ENCODE measurements at places on chromosomes 2 and 18. TPM values are rescaled to one million over a fixed set of nuclear protein-coding genes. Genes with fewer than 3 reads are reported as not detected.

GRCh38 chr2:77370511-77370910 lies 151.7 kb downstream of the LRRTM4 start:
- no peak for DNase-seq

- peak; percentile 57 for DNase-seq
Measured at GRCh38 chr2:25306777-25307368, 34.9 kb downstream of the DNMT3A start.

- no peak for DNase-seq
Measured at GRCh38 chr2:141133883-141134282, 996.9 kb downstream of the LRP1B start.

GRCh38 chr2:215662715-215663114 lies 226.8 kb upstream of the FN1 start:
- DNase-seq = no peak

GRCh38 chr2:131493199-131493968 lies 1.2 kb upstream of the MZT2A start:
- no peak for DNase-seq

DNA sequence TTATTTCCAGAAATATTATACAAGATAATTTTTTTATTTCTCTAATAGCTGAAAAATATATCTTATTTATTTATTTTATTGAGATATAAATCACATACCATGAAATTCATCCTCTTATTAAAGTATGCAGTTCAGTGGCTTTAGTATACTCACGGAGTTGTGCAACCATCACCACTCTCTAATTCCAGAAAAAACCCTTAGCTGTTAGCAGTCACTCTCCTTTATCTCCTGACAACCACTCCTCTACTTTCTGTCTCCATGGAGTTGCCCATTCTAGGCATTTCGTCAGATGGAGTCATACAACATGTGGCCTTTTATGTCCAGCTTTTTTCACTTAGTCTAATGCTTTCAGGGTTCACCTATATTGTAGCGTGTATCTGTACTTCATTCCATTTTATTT lies 66.5 kb downstream of the TCF7L1 start:
- DNase-seq = no peak

- no peak for DNase-seq
Measured at GRCh38 chr2:100395532-100396350, 21.7 kb downstream of the CHST10 start.

DNA sequence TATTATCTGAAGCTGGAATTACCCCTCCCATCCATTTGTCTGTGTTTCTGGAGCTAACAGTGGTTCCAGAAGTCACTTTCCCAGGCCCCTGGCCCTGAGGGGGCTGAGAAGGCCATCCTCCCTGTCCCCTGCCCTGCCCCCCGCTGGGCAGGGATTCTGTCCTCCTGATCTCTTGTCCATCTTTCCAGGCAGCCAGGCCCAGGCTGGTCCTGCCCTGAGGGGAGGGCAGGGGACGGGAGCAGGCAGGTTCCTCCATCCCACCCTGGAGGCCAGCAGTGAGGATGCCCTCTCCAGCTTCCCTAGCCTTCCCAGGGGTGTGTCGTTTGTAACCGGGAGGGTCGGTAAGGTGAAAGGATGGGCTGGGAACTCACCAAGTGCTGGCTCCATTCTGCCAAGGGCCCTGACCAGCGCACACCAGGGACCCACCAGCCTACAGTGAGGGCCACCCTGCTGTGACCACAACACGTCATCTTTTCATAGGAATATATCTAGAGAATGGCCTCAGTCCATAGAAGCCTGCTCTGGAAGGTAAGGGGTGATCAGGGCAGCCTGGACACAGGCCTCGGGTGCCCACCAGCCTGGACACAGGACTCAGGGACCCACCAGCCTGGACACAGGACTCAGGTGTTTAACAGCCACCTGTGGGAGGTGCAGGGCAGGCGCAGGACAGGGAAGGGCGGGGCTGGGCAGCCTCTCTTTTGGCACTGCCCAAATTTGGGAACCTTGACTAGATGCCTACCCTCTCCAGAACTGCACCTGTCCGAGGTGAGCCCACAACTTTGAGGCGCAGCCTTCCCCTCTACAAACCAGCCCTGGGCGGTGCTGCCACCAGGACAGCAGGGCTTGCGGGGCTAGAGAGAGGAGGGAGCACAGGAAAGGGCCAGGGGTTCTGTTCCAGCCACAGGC lies 35.8 kb upstream of the GPC1 start:
- no peak for DNase-seq

DNA sequence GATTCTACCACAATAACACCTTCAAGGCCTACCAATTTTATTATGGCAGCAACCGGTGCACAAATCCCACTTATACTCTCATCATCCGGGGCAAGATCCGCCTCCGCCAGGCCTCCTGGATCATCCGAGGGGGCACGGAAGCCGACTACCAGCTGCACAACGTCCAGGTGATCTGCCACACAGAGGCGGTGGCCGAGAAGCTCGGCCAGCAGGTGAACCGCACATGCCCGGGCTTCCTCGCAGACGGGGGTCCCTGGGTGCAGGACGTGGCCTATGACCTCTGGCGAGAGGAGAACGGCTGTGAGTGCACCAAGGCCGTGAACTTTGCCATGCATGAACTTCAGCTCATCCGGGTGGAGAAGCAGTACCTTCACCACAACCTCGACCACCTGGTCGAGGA lies 17.1 kb downstream of the APCDD1 start:
- no peak for DNase-seq

DNA sequence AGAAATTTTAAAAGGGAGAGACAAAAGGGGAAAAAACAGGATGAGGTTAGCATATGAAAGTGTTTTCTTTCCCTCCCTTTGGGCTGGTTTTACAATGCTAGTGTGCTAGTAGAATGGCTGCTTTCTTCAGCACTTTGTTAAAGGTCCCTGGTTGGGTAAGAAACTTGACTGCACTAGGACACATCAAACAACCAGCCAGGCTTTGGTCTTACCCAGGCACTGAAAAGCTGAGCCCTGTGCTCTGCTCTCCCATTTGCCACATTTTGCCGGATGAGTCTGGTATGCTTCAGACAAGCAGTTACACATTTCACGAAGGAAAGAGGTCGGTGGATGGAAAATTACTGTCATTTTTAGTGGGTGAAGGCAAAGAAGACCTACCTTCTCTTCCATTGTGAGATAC lies 242.0 kb downstream of the DPP10 start:
- no peak for DNase-seq

The PTH2R gene
- total RNA-seq = not detected

All from left ventricle myocardium inferior (tissue), 1 donor.